NCI-H1436 (cell line): ENCODE measurements at places on chromosomes 11 and 22.

- no peak for DNase-seq
Observed at GRCh38 chr11:80616070-80616800, 1175.4 kb upstream of the TENM4 start.

GRCh38 chr11:65778901-65779668 lies 1.7 kb downstream of the AP5B1 start:
- no peak for DNase-seq

DNA sequence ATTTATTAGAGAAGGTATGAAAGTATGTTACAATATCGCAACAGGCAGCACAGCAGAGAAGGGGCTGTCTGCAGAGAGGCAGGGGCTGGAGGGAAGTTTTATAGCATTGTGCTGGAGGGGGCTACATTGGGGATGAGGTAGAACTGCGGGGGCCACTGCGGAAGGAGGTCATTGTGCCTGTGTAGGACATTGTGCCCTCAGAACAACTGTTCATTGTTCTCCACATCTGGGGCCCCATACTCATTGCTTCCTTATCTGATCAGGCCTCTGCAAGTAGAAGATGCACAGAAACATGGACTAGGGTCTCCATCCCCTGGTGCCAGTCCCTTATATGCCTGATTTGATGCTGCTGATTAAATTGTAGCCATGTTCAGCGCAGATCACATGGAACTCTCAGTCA lies 12.1 kb downstream of the NADSYN1 start:
- no peak for DNase-seq

GRCh38 chr11:81339521-81339920 lies 1394.1 kb downstream of the FAM181B start:
- no peak for DNase-seq

DNA sequence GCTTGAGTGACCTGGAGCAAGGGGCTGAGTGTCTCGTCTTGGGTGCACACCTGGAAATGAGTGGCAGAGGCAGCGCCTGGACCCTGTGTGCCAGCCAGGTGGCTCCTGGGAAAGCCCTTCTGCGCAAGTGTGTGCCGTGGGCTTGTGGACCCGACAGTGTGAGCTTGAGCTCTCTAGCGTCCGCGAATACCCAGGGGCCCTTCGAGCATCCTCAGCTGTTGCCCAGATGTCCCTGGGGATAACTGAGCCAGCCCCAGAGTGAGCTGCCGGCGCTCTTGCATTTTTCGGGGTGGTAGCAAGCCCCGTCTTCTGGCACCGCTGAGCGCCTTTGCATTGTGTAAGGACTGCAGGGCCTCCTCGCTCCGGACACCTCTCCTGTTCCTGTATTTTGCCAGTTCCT lies 399.2 kb downstream of the TBC1D22A start:
- DNase-seq, result peak; percentile 51

DNA sequence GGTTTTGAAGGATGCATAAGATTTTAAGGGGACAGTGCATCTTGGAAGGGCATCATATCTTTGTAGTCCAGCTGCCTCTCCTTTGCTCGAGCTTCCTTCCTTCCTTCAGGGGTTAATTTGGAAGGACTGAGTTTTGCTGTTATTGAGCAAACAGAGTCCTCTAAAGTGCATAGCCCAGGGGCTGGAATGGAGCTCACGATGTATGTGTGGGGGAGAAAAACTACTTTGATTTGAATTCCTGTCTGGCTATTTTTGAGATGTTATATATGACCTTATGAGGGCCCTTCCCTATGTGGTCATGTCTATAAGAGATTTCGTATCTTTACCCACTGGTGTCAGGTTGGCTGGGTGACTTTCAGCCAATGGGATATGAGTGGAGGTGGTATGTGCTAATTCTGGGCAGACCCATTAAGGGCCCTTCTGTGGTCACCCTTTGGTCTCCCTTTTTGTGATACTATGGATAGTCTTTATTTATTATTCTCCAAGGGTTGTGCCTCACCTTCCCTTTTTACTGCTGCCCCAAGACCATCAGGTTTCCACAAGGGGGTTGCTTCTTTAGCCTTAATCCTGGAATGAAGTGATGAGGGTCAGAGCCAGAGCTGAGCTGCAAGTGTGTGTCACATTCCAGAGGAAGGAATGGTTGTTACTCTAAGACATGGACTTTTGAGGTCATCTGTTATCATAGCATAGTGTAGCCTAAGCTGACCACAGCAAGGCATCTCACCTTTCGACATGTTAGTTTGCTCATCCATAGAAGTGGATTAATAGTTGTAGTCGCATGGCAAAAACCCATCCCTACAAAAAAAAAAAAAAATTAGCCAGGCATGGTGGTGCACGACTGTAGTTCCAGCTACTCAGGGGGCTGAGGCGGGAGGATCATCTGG lies 54.6 kb downstream of the LRRC74B start:
- no peak for DNase-seq

- DNase-seq, result no peak
Observed at GRCh38 chr11:46302866-46303265, 25.4 kb downstream of the CREB3L1 start.

GRCh38 chr11:72254299-72254993 lies 10.5 kb upstream of the PHOX2A start:
- DNase-seq, result no peak

DNA sequence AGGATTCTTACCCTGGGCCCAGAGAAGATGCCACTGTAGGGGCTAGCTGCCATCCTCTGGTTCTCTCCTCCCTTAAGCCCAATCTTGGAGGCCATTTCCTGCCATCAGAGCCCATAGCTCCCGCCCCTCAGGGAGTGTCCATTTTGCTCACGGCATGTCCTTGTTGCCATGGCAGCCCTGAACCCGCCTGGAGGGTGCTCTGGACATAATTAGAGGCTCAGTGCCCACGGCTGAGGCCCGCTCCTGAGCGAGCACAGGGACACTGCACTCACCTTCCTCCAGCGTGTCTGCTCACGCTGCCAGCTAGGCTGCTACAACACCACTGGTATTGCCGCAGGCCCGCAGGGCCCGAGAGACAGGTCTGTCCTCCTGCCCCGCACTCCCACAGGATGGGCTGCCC lies 11.1 kb upstream of the SUSD2 start:
- no peak for DNase-seq

GRCh38 chr11:17693531-17693930 lies 25.8 kb upstream of the MYOD1 start:
- no peak for DNase-seq

DNA sequence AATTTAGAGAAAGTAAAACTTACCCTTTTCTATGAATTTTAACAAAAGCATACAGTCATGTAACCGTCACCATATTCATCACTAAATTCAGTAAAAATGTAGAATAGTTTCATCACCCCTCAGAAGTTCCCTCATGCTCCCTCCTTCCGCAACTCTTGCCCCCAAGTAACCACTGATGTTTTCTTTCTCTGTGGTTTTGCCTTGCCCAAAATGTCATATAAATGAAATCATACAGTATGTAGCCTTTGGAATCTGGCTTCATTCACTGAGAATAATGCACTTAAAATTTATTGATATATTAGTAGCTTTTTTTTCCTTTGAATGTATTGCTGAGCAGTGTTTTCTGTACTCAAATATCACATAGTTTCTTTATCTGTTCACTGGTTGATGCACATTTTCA lies 60.1 kb downstream of the DCUN1D5 start:
- no peak for DNase-seq

- DNase-seq, result no peak
Observed at GRCh38 chr11:73176145-73176873, 34.2 kb upstream of the FCHSD2 start.

DNA sequence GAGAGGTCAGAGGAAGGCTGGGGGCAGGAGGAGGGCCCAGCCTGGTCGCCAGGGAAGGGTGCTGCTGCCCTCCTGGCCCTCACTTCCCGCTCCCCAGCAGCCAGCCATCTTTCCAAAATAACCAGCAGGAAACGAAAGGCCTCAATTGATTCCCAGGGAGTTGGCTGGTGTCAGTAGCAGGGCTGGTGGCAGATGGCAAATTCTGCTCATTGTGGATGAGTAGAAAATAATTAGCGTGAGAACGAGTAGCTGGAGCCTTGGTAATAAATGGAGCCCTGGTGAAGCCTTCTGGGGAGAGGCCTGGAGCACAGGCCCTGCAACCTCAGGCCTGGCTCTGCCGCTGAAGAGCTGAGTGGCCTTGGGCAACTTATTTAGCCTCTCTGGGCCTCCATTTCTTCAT lies 31.3 kb downstream of the DAGLA start:
- peak; percentile 34 for DNase-seq

- no peak for DNase-seq
Observed at GRCh38 chr11:58685973-58686722, 45.6 kb downstream of the GLYAT start.

- no peak for DNase-seq
Observed at GRCh38 chr11:73158356-73159051, 16.4 kb upstream of the FCHSD2 start.

- no peak for DNase-seq
Observed at GRCh38 chr11:36458129-36458915, 51.8 kb downstream of the TRAF6 start.

- no peak for DNase-seq
Observed at GRCh38 chr22:20549232-20549841, 41.9 kb downstream of the MED15 start.

GRCh38 chr11:47171856-47172255 lies 4.8 kb downstream of the ARFGAP2 start:
- no peak for DNase-seq

- peak; percentile 2 for DNase-seq
Observed at GRCh38 chr11:94449437-94449836, 44.2 kb downstream of the MRE11 start.

GRCh38 chr11:65491614-65492386 lies 7.0 kb upstream of the MALAT1 start:
- DNase-seq, result peak; percentile 77

- DNase-seq, result no peak
Observed at GRCh38 chr11:64868904-64869570, 9.4 kb downstream of the EHD1 start.

- DNase-seq, result no peak
Observed at GRCh38 chr11:2837096-2837601, 48.4 kb downstream of the CDKN1C start.

DNA sequence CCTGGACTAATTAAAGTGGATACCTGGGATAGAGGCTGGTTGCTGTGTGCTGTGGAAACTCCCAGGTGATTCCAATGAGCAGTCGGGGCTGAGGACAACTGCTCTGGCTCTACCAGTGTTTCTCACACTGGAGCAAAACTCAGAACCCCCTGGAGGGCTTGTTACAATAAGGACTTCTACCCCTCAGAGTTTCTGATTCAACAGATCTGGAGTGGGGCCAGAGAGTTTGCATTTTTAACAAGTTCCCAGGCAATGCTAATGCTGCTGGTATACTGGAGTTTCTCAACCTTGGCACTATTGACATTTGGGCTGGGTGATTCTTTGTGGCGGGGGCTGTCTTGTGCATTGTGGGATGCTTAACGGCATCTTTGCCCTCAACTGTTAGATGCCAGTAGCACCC lies 353.7 kb downstream of the MIAT start:
- no peak for DNase-seq

- DNase-seq, result no peak
Observed at GRCh38 chr22:24142241-24142640, 39.0 kb upstream of the SUSD2 start.

GRCh38 chr11:14203321-14203720 lies 155.7 kb downstream of the RRAS2 start:
- no peak for DNase-seq

- no peak for DNase-seq
Observed at GRCh38 chr22:35133702-35134380, 67.9 kb downstream of the ISX start.

GRCh38 chr11:92875473-92875872 lies 94.0 kb upstream of the MTNR1B start:
- no peak for DNase-seq

DNA sequence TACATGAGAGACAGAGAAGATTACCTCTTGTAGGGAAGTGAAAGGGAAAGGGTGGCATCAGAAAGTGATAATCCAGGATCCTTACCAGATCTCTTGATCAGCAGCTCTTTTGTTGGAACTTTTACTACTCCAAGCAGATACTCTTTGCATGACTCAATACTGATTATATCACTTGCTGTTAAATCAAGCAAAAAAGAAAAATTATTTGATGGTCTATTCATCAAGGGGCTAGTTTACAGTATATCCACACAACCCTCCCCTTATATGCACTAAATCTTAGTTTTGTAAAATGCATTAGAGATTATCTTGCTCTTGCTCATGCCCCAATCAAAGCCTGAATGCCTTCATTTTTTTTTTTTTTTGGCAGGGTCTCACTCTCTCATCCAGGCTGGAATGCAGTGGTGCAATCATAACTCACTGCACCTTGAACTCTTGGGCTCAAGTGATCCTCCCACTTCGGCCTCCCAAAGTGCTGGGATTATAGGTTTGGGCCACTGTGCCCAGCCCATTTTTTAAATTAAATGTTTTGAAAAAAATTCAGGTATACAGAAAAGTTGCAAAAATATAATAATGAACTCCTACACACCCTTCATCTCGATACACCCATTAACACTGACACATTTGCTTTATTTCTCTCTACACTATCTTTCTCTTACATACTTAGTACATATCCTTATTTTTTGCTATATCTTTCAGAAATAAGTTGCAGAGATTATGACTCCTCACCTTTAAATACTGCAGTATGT lies 76.1 kb upstream of the UCP3 start:
- no peak for DNase-seq

DNA sequence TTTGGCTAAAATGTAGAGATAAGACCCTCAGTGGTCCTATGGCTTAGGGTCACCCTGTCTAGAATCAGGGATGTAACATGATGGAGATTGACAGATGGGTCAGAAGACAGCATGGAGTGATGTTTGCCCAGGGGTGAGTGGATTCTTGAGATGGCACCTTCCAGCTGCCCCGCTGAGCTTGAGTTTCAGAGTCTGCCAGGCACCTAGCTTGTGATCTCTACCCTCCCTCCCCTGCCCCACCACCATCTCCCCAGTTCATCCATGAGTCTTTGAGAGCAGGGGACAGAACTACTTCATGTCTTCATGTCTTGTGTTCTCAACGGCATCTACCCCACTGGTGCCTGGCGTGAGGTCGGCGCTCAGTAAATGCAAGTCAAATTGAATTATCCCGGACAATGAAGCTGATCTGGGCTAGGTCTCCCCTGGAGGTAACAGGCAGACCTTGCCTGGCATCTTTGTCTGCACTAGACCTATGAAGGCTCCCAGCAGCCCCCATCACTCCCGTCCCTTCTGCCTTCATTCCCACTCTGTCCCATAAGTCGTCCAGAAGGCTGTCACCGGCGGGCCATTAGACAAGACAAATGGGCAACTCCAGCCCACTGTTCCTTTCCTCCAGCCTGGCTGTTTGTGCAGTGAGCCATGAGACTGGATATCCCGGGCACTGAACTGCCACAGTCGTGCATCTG lies 239.2 kb upstream of the TBCEL start:
- no peak for DNase-seq

- DNase-seq, result no peak
Observed at GRCh38 chr11:103714246-103714645, 322.2 kb upstream of the DDI1 start.

- DNase-seq, result no peak
Observed at GRCh38 chr11:33773404-33773986, 825 bp downstream of the FBXO3 start.
